Left renal pelvis (tissue), 4 donors: ENCODE measurements at places on chromosomes 3 and 15. TPM values are rescaled to one million over a fixed set of nuclear protein-coding genes. Genes with fewer than 3 reads are reported as not detected.

Gene VEPH1
- polyA plus RNA-seq: 2.0 TPM

Gene ANKRD63
- not detected for polyA plus RNA-seq

Gene NEK10
- polyA plus RNA-seq: 0.46 TPM

GRCh38 chr3:52537726-52538421 is 1.5 kb downstream of the UQCC5 start:
- no peak for DNase-seq

DNA sequence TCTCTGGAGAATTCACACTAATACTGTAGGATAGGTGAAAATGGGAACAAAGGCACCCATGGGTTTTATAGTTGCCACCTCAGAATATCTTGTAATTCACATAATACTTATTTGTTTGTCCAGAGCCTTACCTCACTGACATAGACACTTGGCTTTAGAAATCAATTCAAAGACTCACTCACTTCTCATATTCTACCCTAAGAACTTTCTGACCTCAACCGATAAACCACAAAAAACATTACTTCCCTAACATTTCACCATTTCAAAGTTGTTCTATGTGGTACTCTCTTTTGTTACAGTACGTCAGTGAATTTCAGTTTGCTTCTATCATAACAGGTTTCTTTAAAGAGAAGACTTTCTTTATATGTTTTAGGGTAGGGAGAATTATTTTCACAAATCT is 359.3 kb downstream of the IGSF11 start:
- DNase-seq: no peak

Gene CHRM5
- polyA plus RNA-seq: 0.10 TPM

GRCh38 chr3:11186318-11186692 is 32.0 kb downstream of the HRH1 start:
- no peak for DNase-seq

GRCh38 chr15:66633041-66633937 is 67.5 kb upstream of the LCTL start:
- DNase-seq: no peak

Gene FOXB1
- not detected for polyA plus RNA-seq

Gene APBA2
- polyA plus RNA-seq: 11.6 TPM

DNA sequence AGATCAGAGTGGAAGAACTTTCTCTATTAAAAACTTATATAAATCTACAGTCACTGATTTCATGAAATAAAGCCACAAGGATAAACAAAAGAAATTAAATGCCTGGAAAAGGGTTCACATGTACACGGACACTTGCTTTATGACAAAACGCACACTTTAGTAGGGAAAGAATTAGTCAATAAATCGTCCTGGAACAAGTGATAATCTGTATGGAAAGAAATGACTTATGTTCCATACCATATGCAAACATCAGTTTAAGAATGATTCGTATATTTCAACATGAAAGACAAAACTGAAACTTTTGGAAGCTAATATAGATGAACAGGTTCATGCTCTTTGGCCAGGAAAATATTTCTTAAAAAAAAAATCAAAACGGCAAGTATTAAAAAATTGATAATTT is 40.2 kb downstream of the MEF2A start:
- DNase-seq: no peak

Gene PARP6
- 97.7 TPM for polyA plus RNA-seq

Gene MRAS
- polyA plus RNA-seq: 30.0 TPM

GRCh38 chr3:106157411-106157810 is 288.6 kb upstream of the CBLB start:
- DNase-seq: no peak

DNA sequence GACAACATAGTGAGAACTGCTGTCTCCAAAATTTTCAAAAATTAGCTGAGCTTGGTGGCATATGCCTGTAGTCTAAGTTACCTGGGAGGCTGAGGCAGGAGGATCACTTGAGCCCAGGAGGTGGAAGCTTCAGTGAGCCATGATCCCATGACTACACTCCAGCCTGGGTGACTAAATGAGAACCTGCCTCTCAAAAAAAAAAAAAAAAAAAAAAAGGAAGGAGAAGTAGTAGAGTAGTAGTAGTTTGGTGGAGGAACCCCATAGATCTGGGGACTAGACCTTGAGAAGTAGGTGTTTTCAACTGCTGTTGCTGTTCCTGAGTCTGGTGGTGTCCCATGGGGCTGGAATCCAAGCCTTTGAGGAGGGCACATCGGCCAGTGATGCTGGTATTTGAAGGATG is 38.4 kb upstream of the UBE2E2 start:
- DNase-seq: no peak

- DNase-seq: no peak
These were observed 14.2 kb upstream of the SPATA12 start for GRCh38 chr3:57046101-57046765.

- DNase-seq: no peak
These were observed 254.9 kb upstream of the TBL1XR1 start for GRCh38 chr3:177451864-177452830.

GRCh38 chr3:171347301-171348039 is 112.7 kb downstream of the TNIK start:
- DNase-seq: no peak

- DNase-seq: no peak
These were observed 610.5 kb downstream of the PLOD2 start for GRCh38 chr3:145550522-145550921.

DNA sequence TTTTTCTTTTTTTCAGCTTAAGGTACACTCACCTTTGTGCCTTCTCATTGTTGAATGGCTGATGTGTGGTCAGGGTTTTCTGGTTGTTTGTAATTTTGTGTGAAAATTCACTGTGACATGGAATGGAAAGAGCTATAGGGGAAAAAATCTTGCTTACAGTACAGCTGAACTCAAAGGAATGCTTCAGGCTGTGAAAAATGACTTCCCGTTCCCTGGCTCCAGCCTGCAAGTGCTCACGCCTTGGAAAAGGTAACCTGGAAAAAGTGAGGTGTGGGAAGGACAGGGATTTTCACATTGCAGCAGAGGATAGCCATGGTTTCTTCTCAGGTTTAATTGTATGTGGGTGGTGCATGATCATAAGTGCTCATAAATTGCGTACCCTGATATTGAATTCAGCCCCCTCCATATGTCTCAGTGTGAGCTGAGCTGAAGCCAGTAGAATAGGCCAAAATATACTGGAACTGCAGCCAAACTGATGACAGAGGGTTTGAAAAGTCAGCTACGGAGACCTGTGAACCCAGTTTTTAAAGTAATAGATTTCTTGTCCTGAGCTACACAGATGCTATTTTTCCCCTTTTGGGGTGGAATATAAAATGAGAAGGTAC is 228.7 kb upstream of the RASGRP1 start:
- no peak for DNase-seq

GRCh38 chr3:112908252-112908651 is 61.6 kb upstream of the CD200R1L start:
- no peak for DNase-seq

DNA sequence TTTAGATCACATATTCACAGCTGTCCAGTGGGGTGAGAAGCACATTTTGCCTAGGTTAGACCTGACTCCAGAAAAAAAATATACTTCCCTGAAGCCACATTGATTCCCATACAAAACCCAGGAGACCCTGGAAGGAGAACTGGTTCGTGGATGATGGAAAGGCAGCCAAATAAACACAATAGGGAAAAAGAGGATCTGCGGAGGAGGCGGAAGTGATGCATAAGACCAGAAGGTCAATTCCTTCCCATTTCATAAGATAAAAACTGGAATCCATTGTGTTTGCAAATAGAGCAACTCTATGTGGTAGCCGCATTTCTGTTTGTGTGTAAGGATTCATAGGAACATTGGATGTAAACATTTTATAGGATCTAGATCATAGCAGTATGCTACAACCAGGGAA is 781.9 kb upstream of the GRM7 start:
- no peak for DNase-seq

Gene TMEM207
- 13.4 TPM for polyA plus RNA-seq

GRCh38 chr15:84915606-84915958 is 31.1 kb downstream of the SLC28A1 start:
- no peak for DNase-seq

GRCh38 chr3:4634894-4635293 is 141.7 kb downstream of the ITPR1 start:
- no peak for DNase-seq

DNA sequence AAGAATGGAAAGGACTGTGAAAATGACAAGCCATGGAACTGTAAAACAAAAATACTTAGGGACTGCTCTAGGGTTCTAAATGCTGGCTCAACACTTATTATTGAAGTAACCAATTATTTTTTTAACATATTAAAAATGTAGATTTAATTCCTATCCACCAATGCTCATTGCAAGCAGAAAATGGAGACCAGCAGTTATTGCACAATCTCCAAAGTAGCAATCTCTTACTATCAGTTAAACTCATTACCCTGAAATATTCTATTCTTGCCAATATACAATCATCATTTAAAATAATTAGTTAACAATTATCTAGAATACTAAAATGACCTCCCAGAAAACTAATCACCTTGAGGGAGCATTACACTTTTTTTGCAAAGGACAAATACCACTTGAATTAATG is 499.8 kb downstream of the NAALADL2 start:
- DNase-seq: no peak

Gene EPHA3
- polyA plus RNA-seq: 3.5 TPM

DNA sequence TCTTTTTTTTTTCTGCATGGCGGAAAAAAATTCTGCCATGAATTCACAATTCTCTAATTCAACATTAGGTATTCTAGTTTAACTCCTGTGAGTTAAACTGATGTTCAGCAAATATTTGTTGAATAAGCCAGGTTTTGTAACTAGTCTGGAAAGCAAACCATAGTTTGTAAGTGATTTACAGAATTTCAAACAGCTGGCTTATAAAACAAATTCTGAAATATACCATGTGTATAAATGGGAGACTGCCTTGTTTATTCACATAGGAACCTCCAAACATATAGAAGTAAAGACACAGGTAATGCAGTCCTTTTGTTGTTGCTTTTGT is 101.1 kb downstream of the IL1RAP start:
- no peak for DNase-seq

DNA sequence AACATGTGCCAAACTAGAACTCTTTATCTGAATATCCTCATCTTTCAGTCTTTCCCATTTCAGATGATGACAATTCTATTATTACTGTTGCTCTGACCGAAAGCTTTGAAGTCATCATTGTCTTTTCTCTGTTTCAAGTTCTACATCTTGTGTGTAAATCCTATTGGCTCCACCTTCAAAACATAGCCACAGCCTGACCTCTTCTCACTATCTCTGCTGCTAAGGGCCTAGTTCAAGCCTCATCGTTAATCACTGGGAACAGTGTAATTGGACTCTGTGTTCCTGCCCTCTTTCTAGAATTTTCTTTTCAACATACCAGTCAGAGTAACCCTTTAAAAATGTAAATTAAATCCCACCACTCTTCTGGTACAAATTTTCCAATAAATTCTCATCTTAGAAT is 105.1 kb downstream of the OXSM start:
- no peak for DNase-seq

Gene ACTRT3
- 3.8 TPM for polyA plus RNA-seq

Gene KNL1
- polyA plus RNA-seq: 17.9 TPM

DNA sequence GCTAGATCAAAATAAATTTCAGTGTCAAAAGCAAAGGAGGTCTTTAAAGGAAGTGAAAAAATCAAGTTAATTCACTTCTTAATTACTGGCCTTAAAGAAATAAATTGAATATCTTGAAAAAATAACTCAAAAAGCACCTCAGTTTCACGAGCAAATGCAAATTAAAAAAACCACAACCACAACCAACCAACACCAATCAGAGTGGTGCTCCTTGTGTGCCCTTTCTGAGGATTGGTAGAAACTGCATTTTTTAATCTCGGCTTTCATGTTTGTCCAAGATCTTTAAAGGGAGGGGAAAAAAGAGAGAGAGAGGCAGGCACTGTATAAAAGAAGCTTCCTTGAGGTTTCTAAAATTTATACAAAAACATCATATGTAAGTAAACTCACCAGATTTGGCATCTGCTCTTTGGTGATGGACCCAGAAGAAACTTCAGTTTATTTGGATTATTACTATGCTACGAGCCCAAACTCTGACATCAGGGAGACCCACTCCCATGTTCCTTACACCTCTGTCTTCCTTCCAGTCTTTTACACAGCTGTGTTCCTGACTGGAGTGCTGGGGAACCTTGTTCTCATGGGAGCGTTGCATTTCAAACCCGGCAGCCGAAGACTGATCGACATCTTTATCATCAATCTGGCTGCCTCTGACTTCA is at the start of gene GPR15:
TSS of gene GPR15 (plus strand) at position 357 of the 653 bp plus-strand sequence. CDS start at position 413, 56 bp downstream.
- DNase-seq: no peak

DNA sequence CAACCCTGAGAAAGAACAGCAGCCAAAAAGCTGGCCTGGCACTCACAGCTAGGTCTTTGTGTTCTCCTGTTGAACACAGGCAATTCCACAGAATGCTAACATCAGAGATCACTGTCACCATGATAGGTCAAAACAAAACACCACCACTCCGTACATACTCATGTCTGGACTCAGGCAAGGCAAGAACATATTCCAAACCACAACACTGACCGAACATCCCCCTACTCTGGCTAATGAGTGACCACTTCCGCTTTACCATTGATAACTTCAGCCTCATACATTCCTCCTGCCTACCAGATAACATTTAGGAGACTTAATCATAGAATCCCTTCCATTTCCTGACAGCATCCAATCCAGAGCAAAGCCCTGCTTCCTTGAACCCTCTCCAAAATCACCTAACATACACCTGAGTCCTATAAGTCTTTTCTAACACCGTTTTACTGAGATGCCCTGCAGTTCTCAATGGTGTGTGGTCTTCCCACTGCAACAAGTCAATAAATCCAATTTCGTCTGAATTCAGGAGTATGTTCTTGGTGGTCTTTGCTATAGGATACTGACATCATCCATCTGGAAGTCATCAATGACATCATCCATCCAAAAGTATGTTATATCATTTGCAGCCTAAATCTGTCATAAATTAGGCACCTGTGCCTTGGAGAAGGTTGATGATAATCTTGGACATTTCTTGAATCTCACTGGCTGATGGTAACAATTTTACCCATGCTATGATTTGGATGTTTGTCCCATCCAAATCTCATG is 23.7 kb downstream of the RIOX2 start:
- no peak for DNase-seq

Gene OXSR1
- 33.5 TPM for polyA plus RNA-seq

Gene PPP2R3A
- 21.6 TPM for polyA plus RNA-seq

- DNase-seq: no peak
These were observed 14.0 kb downstream of the SMAD3 start for GRCh38 chr15:67079361-67079760.
